Progenitor cell of endocrine pancreas (in vitro differentiated cells): ENCODE measurements at places on chromosomes 1 and 21.

DNA sequence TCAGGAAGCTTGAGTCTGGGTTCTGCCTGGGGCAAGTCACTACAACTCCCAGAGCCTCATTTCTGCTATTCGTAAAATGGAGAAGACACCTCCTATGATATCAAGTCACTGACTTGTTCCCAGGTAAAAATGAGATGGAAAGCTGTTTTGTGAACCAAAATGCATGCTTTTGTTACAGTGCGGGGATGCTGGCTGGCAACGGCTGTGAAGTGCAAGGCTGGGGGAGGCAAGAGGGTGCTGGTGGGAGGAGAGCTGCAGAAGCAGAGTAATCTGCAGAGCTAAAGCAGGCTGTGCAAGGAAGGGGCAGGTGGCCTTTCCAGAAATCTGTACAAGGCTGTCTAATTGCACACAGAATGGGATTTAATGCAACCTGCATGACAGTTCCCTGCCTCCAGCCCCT, 150.9 kb downstream of the CNIH3 start:
- no peak for DNase-seq

DNA sequence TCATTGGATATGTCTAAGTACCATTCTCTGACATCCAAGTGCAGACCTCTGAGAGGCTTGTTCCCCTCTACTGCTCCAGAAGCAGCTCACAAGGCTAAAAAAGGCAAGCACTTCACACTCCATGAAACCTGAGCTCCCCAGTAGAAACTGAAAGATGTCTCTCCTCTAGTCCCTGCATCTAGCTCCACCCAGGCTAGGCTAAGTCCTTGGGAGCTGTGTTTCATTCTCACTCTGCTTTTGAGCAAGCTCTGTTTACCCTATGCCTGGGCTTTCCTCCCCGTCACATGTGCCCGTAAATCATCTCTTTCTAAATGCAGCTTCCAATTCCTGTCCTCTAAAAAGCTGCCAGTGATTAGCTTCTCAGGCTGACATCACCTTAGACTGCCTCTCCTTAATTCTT, 39.0 kb downstream of the LRRC71 start:
- DNase-seq: no peak

DNA sequence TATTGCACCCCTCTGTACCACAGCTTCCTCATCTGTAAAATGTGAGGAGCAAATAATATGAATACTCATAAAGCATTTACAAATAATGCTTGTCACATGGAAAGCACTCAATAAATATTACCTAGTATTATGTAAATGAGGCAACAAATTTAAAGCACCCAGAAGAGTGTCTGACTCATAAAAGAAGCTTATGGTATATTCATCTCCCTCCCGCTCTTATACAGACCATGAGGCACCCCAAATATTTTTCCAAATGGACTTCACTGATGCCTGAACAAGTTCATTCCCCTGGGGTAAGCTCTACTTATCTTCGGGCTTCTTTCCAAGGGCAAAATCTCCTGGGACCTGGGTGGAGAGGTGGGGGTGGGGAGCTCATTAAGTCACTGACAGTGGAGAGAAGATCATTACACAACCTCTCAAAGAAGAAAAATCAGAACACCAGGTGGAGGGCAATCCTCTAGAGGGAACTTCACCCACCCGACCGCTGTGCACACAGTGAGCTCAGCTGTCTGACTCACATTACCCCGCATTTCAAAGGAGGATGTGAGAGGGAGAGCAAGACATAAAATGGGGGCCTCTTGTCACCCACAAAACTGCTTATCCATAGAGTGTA, 166.2 kb downstream of the ASTN1 start:
- DNase-seq: no peak

DNA sequence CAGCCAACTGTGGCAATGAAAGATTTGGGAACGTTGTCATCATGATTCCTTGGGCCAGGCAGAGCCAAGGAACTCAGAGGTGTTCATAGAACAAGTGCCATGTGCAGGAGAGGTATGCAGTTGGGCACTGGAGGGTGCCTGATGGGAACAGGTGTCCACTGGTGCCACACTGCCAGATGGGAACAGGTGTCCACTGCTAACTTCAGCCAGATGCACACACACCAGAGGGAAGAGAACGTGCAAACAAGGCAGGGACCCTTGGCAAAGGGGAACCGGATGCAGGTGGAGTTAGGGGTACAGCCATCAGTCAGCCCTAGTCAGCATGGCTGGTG, 13.5 kb downstream of the OLFML2B start:
- DNase-seq: no peak

- DNase-seq: no peak
Measured at GRCh38 chr1:31054349-31054748, 11.2 kb downstream of the PUM1 start.

- no peak for DNase-seq
Measured at GRCh38 chr1:211925016-211925415, 94.5 kb upstream of the LPGAT1 start.

DNA sequence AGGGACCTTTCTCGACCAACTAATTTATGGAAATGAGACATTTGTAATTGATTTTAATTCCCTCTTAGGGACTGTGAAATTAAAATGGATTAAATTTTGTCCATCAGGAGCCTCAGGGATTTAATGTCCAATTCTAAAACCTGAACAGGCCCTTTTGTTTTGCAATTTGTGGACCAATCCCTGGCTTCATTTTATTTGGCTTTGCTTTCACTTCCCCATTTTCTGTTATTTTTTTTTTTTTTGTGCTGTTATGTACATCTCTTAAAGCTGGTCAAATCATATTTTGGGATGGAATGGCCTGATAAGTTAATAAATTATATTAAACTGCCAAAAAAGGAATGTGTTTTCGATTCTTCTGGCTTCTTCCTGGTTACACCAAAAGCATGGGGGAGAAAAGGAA, 28.9 kb downstream of the ZSCAN20 start:
- no peak for DNase-seq

GRCh38 chr1:78420688-78421087, 70.1 kb upstream of the PTGFR start:
- DNase-seq: no peak

DNA sequence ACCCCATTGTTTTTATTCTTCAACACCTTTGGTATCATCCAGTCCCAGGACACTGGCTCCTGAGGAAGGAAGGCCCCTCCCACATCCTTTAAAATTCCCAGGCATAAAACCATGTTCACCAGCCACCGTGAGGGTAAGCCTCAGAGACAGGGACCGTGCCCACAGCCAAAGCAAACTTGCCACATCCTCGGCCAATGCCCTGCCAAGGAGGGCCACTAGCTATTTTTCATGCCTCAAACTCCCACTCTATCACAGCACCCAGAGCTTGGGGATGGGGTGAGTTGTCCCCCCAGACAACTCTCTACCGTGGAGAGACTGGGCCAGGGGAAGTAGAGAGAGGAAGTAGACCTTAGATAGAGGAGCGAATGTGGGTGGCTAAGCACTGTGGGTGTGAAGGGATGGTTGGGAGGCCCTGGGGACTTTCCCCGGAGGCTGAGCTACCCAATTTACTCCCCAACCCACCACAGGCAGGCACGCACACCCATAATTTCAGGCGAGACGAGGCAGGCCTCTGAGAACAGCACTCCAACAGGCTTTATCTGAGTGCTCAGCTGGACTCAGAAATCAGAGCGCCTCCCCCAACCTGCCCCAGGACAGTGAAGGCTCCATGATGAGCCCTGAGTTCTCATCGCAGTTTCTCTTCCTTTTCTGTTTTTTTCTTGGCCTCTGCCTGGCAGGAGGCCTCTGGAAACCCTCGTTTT, 15.9 kb upstream of the BTG2 start:
- DNase-seq: no peak

DNA sequence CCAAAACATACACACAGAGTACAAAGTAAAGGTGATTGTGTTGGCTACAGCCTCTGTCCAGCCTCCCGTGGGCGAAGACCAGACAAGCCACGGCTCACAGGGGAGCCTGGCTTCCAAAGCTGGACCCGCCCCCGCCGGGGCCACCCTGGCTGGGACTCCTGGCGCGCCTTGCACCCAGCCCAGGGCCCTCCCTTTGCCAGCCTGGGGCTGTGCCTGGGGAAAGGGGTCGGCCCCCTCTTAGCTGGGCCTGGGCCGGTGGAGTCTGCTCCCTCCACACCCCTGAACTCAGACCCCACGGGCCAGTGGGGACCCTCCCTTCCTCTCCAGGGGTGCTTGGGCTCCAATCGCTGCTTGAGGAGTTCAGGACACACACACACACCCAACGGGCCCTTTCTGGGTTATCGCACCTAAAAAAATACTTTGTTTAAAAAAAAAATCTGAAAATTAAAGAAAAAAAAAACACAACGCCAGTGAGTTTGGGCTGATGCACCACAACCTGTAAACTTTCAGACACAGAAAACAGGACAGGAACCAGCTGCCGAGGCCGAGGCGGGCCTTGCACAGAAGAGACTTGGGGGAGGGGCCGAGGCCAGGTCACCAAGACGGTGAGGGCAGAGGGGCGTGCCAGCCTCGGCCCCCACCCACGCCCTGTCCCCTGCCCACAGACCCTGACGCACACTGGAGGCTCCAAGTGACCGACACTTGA, 56.3 kb downstream of the KCNAB2 start:
- DNase-seq: no peak

DNA sequence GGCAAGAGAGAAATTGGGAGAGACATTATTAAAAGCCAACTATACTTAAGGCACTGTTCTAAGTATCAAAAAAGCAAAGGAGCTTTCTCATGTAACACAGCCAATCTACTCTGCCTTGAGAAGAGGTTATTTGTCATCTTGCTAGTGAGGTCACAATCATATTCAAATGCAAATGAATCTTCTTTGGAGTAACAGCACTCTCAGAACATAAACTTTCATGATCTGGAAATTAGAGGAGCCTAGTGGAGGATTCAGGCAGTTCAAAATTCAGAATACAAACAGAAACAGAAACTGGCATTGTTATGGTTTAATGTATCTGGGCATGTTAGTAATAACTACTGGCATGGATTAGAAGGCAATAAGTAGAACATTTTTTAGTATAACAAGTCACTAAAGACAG, 57.4 kb downstream of the ARID4B start:
- DNase-seq: no peak

DNA sequence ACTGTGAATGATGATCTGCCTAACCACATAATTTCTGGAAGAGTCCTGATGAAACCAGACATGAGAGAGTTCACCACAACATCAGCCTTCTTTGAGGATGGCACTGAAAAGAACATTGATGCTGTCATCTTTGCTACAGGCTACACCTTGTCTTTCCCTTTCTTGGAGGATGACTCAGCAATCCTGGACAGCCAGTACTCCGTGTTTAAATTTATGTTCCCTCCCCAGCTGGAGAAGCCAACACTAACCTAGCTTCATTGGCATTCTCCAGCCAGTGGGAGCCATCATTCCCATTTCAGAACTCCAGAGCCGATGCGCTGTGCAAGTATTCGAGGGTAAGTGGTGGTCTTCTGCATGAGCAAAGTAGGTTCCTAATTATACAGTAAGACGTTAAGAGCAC, 164.1 kb upstream of the POGK start:
- DNase-seq: no peak

DNA sequence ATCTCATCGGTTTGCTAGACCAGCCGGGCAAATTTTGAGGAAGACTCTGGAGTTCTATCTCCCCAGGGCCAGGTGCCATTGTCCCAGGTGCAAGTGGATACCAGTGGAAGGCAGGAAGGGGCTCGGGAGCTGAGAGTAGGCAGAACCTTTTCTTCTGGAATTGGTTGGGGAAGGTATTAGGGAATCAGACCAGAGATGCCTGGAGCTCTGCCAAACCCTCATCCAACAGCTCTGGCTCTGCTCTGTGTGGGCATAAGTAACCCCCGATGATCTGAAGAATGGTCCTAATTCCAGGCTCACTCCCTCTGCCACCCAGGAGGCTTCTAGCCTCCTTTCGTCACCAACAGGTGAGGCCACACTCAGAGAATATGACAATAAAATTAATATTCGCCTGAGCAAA, 69.9 kb downstream of the PGBD5 start:
- no peak for DNase-seq

DNA sequence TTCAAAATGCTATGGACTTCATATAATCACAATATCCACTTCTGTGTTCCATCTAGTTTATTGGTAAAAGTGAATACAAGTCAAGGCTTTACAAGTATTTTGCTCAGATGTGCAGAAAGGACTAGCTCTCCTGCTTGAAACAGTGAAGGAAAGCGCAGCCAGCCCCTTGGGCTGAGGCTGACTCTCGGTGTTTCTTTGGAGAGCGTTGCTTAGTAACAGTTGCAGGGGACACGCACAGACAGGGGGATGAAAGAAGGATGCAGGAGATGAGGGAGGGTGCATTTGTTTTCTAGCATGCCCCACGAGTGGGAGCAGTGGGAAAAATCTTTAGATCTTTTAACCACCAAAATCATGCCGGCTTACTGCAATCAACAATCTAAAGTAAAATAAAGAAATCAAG, 9.1 kb downstream of the PYCR2 start:
- no peak for DNase-seq

DNA sequence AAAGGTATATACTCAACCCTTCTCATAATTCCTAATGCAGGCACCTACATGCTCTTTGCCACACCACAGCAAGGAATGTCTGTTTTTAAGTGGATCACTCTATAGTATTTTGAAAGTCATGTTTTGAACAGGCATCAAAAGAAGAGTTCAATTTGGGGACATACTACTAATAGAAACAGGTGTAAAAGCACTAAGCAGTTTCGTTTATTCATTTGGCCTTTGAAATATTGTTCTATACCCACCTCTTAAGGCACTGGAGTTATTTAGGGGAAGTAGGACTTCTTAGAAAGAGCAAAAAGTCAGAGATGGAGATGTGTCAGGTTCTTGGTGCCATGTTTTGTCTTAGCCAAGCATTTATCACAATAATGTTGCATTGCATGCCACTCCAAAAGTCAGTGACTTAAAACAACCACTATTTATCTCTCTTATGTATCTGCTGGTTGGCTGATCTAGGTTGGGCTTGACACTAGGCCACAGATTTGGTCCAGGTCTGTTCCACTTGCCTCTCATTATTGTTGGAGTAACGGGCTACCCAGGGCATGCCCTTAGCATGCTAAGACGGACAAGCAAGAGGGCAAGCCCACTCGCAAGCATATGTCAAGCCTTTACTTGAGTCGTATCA, 107.5 kb downstream of the RGL1 start:
- no peak for DNase-seq

DNA sequence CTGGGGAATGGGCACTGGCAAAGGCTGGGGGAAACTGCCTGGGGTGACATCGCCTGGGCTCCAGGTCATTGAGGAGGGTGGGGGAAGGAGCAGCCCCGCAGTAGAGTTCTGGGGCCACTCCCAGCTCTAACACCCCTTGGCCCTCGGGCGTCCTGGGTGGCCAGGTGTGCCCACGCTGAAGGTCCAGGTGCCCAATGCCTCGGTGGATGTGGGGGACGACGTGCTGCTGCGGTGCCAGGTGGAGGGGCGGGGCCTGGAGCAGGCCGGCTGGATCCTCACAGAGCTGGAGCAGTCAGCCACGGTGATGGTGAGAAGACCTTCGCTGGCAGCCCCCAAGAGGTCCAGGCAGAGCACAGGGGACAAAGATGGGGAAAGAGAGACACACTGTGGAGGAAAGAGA, 7.7 kb downstream of the NTRK1 start:
- DNase-seq: no peak

GRCh38 chr1:115643666-115644065, 1.9 kb downstream of the VANGL1 start:
- DNase-seq: no peak

GRCh38 chr1:193406901-193407300, 220.5 kb upstream of the B3GALT2 start:
- no peak for DNase-seq

- no peak for DNase-seq
Measured at GRCh38 chr1:19946971-19947370, 23.6 kb upstream of the PLA2G2E start.

- no peak for DNase-seq
Measured at GRCh38 chr1:86754265-86754974, 50.0 kb downstream of the SH3GLB1 start.

GRCh38 chr1:112673592-112674439, 643 bp upstream of the MOV10 start:
- no peak for DNase-seq

- DNase-seq: no peak
Measured at GRCh38 chr1:151978922-151979321, 14.7 kb downstream of the S100A10 start.
